ENCODE measurements at places on chromosomes 13 and 19.

- peak; percentile 35 for DNase-seq
Measured at GRCh38 chr13:30735025-30735871, at the start of gene ALOX5AP. Gene ALOX5AP, plus strand, starts transcription at chr13:30735543. Its CDS starts 63 bp downstream, at chr13:30735606.

- no peak for DNase-seq
Measured at GRCh38 chr13:112702986-112703379, 13.1 kb downstream of the ATP11A start.

- no peak for DNase-seq
Measured at GRCh38 chr13:32553720-32554119, 15.1 kb upstream of the N4BP2L2 start.

DNA sequence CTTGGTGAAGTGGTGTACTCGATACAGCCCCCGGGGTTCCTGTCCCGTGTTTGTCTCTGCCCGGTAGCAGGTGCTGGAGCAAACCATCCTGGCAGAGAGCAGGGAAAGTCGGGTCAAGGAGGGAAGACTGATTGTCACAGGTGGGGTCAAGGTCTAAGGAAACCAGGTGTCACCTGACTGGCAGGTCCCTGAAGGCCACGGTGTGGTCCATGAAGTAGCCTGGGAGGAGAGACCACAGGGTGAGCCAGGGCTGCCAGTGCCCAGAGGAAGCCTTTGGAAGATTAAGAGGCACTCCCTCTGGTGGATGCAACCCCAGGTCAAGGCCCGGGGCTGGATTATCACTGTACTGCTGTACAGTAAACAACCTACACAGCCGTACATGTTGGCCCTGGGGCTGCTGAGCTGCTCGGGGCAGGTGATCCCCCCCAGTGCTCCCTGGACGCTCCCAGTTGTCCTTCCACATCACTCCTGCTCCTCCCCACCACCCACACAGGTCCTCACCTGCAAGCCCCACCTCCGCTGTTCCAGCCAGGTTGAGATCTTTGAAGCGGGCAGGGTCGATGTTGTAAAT is 6.0 kb upstream of the CCER2 start:
- no peak for DNase-seq

- DNase-seq: no peak
Measured at GRCh38 chr19:19271828-19272599, 1.1 kb downstream of the TM6SF2 start.

DNA sequence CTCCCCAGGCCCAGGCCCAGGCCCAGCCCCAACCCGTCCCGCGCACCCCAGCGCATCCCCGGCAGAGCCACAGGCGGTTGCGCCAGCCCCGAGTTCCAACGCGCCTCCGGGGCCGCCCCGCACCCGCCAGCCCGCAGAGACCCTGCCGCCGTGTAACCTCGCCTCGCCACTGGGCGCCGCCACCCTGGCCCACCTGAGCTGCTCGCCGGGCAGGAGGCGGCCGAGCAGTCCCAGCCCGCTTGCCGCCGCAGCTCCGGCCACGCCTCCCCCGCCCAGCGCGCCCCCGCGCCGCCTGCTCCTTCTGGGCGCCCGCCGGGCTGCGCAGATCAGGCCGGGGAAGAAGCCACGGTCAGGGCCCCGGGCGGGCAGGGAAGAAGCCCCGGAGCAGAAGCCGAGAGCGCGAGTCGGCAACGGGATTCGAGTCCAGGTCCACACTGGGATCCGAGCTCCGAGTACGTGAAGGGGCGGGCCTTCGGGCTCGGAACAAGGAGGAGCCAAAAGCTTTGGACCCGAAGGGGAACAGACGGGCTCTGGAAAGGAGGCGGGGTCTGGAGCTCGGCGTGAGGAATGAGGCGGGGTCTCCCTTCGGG is at the start of gene MBOAT7:
Gene MBOAT7, minus strand, starts transcription at position 436 of the 590 bp plus-strand sequence. CDS start 1,072 bp downstream, outside the sequence.
- no peak for DNase-seq

GRCh38 chr19:30173593-30174356 is 198.4 kb upstream of the ZNF536 start:
- no peak for DNase-seq

- DNase-seq: peak; percentile 75
Measured at GRCh38 chr19:2059422-2060201, 8.6 kb upstream of the MKNK2 start.

DNA sequence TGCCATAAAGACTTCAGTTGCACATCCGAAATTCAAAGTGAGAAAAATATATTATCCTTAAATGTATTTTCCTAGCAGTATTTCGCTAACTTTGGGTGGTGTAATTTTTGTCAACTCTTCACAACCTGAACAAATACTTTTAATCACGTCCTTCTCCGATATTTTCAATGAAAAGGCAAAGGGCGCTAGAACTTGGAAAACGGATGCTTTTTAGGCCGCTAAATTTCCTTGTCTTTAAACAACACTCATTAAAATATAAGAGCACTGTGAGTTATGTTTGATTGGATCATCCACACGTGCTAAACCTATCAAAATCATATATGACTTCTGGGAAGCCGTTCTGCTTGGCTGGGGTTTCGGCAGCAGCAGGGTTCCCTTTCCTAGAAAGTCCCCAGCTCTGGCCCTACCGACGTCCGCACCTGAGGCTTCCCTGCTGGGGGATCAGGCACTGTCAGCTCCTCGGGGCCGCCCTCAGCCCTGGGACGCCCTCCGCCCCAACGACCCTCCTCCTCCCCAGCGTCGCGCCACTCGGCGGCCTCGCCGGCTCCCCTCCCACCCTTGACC is 462 bp upstream of the MPHOSPH8 start:
- DNase-seq: no peak

- no peak for DNase-seq
Measured at GRCh38 chr13:44068737-44069136, 189.0 kb downstream of the LACC1 start.

DNA sequence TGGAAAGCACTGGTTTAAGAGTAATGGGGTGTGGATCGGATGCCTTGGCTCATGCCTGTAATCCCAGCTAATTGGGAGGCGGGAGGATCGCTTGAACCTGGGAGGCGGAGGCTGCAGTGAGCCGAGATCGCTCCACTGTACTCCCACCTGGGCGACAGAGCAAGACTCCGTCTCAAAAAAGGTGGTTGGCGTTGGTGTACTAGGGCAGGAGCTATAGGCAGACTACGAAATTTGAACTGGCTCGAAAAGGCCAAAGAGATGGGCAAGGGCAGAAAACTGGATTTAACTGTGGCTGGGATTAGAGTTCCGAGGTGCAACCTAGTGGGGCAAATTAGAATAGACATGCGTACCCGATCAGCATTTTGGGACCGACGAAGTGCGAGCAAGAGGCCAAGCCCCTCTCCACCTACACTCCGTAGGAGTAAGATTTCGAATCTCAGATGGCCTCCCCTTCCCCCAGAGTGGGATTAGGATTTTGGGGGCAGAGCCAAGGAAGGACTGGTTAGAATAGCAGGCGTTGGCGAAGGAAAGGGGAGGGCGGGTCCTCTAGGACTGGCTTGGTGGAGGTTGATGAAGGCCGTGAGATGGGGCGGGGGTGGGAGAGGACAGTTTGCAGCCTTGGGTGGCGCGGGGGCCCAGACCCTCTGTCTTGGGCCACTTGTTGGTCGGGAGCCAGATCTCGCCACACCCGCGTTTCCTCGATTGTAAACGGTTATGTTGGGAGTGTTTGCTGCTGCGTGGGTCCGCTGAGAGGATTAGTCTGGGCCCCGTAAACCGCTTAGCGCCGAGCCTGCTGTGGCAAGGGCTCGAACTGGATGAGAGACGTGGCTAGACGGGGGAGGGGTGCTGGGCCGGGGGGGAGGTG is 2.0 kb upstream of the INAFM1 start:
- no peak for DNase-seq

GRCh38 chr19:16330368-16330801 is 5.8 kb downstream of the KLF2 start:
- no peak for DNase-seq

DNA sequence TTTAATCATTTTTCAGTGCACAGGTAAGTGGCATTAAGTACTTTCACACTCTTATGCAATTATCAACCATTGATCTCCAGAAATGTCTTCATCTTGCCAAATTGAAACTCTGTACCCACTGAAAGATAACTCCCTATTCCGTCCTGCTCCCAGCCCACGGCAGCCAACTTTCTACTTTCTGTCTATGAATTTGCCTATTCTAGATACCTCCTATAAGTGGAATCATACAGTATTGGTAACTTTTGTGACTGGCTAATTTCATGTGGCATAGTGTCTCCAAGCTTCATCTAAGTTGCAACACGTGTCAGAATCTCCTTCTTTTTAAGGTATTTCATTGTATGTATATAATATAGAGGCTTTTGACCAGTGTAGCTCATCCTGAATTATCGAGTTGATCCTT is 5.7 kb upstream of the CEACAM18 start:
- no peak for DNase-seq

All from globus pallidus (tissue), 1 donor.